ENCODE measurements at places on chromosomes 5 and 9. TPM values are rescaled to one million over a fixed set of nuclear protein-coding genes. Genes with fewer than 3 reads are reported as not detected.

DNA sequence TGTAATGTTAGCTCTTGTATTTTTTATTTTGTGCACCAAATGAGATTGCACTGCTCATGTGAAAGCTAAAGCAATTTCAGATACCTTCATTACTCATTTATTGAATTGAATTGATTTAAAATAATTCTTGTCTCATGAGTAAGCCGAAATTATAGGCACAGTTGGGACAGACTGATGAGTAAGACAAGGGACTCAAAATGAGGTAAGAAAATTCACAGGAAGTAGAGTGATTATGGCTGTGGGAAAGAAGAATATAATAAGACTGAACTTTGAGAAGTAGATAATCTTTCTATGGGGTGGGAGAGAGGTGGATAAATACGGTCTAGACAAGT is 51.1 kb downstream of the NUDT12 start:
- H3K4me1 ChIP-seq: no peaks in the 10 kb centered on the region
- H3K4me3 ChIP-seq: no peak overlapping the region
- no peak overlapping the region for H3K27ac ChIP-seq
- DNase-seq: no peak
- H3K27me3 ChIP-seq: no peaks in the 10 kb centered on the region

DNA sequence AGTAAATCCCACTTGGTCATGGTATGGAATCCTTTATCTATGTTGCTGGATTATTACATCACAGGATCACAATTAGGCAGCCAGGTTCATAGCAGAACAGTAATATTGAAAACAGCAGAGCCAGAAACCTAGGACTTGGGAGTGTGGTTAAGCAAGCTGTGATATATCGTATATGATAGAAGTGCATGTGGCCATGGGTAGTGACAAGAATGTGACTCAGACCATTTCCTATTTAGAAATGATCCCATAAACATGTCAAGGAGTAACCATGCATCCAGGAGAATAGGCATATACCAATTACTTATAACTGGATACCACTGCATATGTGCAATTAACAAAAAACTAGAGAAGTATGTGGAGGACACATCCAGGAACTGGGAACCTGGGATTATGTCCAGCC is 31.2 kb downstream of the AMBP start:
- no peak overlapping the region for H3K27ac ChIP-seq
- no peak for DNase-seq
- H3K27me3 ChIP-seq: no peaks in the 10 kb centered on the region
- no peaks in the 10 kb centered on the region for H3K4me1 ChIP-seq
- peaks cover 23% of the 10 kb centered on the region for H3K36me3 ChIP-seq

GRCh38 chr5:143462431-143462830 is 58.9 kb upstream of the NR3C1 start:
- no peak overlapping the region for H3K4me3 ChIP-seq
- no peak for DNase-seq
- H3K27me3 ChIP-seq: no peaks in the 10 kb centered on the region
- no peaks in the 10 kb centered on the region for H3K4me1 ChIP-seq
- H3K36me3 ChIP-seq: no peaks in the 10 kb centered on the region

DNA sequence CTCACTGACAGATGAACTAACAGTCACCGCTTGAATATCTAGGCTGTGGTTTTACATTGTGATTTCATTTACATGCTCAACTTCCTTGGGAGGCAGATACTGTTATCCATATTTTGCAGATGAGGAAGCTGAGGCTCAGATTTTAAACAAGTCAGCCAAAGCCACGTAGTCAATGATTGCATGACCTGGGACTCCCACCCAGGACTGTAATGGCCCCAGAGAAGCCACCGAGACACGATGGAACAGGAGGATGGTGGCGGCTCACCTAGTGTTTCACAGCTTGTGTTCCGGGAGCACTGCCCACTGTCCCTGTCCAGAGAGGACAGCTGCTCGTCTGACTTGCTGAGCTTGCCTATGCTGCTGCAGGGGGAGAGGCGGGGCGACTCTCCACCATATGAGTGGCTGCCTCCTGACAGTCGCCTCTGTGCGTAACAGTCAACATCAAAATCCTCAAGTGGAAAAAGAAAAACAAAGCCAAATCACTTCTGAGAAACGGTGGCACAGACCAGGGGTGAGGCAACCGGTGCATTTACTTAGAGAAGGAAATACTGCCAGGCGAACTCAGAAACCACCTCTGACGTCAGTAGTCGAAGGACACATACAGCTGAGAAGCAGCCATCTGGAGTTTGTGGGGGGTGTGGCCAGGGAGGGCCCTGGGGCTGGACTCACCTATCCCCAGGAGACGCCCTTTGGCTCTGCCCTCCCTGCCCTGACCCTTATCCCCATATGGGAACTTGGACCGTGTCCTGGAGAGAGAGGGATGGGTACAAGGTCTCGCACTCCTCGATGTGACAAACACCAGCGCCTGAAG is 82.5 kb downstream of the PRRT1B start:
- H3K36me3 ChIP-seq: no peaks in the 10 kb centered on the region
- H3K4me3 ChIP-seq: no peak overlapping the region
- H3K27me3 ChIP-seq: no peaks in the 10 kb centered on the region

Gene ALDH1A1
- total RNA-seq: 323 TPM

GRCh38 chr5:9391080-9391479 is 154.8 kb downstream of the SEMA5A start:
- H3K4me1 ChIP-seq: no peaks in the 10 kb centered on the region
- no peak overlapping the region for H3K27ac ChIP-seq
- H3K27me3 ChIP-seq: no peaks in the 10 kb centered on the region
- DNase-seq: no peak
- no peaks in the 10 kb centered on the region for H3K36me3 ChIP-seq

Gene ENTPD2
- total RNA-seq: not detected

Gene HAVCR1
- total RNA-seq: not detected

Gene TOPORS
- 29.4 TPM for total RNA-seq

- peaks cover 16% of the 10 kb centered on the region for H3K4me1 ChIP-seq
- DNase-seq: no peak
- no peaks in the 10 kb centered on the region for H3K27me3 ChIP-seq
Observed at GRCh38 chr5:157509093-157509492, 49.1 kb downstream of the NIPAL4 start.

- no peaks in the 10 kb centered on the region for H3K4me1 ChIP-seq
- H3K36me3 ChIP-seq: no peaks in the 10 kb centered on the region
- no peak overlapping the region for H3K4me3 ChIP-seq
- DNase-seq: no peak
- H3K27me3 ChIP-seq: no peaks in the 10 kb centered on the region
- no peak overlapping the region for H3K27ac ChIP-seq
Observed at GRCh38 chr9:91693226-91693625, 256.8 kb downstream of the ROR2 start.

DNA sequence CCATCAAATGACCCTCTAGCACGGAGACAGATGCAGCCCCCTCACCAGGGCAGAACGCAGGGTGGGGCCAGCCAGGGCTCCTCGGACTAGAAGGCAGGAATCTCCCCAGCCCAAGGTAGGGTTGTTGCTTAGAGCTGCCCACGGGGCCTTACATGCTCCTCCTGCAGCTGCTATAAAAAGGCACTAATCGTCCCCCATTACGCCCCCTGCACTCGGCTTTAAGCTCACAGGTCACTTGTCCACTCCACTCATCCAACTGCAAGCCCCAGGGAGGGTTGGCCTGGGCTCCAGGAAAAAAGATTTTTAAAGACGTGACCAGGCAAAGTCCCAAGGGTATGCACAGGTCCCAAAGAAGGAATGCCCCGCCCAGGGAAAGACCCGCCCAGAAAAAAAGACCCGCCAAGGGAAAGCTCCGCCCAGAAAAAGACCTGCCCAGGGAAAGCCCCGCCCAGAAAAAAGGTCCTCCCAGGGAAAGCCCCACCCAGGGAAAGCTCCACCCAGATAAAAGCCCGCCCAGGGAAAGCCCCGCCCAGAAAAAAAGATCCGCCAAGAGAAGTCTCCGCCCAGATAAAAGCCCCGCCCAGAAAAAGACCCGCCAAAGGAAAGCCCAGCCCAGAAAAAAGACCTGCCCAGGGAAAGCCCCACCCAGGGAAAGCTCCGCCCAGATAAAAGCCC is 11.1 kb downstream of the GRIN1 start:
- no peak overlapping the region for H3K27ac ChIP-seq
- H3K4me1 ChIP-seq: no peaks in the 10 kb centered on the region
- H3K4me3 ChIP-seq: no peak overlapping the region
- H3K36me3 ChIP-seq: no peaks in the 10 kb centered on the region

DNA sequence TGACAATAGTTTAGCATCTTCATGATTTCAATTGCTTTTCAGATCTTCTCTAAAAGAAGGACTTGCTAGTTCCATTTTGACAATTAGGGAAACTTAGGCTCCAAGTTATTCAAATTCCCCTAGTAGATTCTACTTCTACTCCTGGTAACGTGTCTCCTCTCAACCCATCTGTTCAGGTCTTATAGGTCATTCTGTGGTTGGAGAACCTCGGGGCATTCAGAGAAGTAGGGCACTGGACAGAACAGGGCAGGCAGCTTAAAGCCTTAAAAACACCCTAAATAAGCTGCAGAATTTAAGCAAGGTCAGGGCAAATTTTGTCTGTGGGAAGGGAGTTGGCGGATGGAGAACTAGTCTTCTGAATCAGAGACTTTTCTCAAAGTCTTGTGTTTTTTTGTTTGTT is 132.4 kb downstream of the TMEM174 start:
- H3K27ac ChIP-seq: no peak overlapping the region
- no peak overlapping the region for H3K4me3 ChIP-seq
- no peak for DNase-seq
- H3K27me3 ChIP-seq: peaks cover 25% of the 10 kb centered on the region
- H3K4me1 ChIP-seq: peaks cover 22% of the 10 kb centered on the region

Gene IFNA6
- not detected for total RNA-seq

DNA sequence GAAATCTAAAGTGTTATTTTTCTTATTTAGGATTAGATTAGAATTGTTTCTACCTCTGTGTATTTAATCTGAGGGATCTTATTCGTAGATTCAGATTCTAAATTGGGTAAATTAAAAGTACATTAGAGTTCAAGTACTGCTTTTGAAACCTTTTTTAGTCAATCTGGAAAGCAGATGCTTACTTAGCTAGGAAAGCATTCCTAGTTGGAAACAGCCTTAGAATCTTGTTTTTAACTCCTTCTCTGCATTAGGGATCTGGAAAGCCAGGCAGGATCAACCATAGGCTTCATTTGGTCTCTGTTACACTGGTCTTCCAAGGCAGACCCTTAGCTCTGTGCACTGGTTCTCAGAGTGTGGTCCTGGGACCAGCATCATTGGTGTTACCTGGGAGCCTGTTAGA is 247.4 kb downstream of the NR3C1 start:
- H3K4me3 ChIP-seq: no peak overlapping the region
- H3K36me3 ChIP-seq: no peaks in the 10 kb centered on the region
- peaks cover 16% of the 10 kb centered on the region for H3K4me1 ChIP-seq
- no peak overlapping the region for H3K27ac ChIP-seq
- no peaks in the 10 kb centered on the region for H3K27me3 ChIP-seq

Gene CCNB1
- 13.4 TPM for total RNA-seq

Gene NR2F1
- total RNA-seq: 35.7 TPM

- DNase-seq: no peak
- H3K27me3 ChIP-seq: no peaks in the 10 kb centered on the region
- no peak overlapping the region for H3K4me3 ChIP-seq
- no peaks in the 10 kb centered on the region for H3K36me3 ChIP-seq
- no peak overlapping the region for H3K27ac ChIP-seq
- peaks cover 23% of the 10 kb centered on the region for H3K4me1 ChIP-seq
Observed at GRCh38 chr5:93417490-93417889, 163.5 kb downstream of the NR2F1-AS1 start.

DNA sequence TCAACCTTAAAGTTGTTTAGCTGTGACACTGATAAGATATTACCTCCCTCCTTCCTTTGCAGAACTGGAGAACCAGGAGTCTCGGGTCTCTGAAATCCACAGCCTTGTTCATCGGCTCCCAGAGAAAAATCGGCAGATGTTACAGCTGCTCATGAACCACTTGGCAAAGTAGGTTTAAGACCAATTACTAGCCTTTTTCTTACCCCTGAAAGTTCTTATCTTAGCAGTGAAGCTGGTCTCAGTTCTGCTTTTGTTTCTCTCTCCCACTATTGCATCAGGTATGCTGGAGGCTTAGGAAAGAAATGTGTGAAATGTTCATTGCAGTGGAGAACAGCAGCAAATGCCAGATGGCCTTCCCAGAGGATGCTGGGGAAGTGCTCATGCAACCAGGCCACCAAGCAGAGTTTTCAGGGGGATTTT is 287.4 kb downstream of the ARHGAP26 start:
- no peak for DNase-seq
- no peaks in the 10 kb centered on the region for H3K27me3 ChIP-seq

- no peak overlapping the region for H3K27ac ChIP-seq
- H3K4me1 ChIP-seq: no peaks in the 10 kb centered on the region
- DNase-seq: no peak
- H3K36me3 ChIP-seq: no peaks in the 10 kb centered on the region
- no peak overlapping the region for H3K4me3 ChIP-seq
- H3K27me3 ChIP-seq: no peaks in the 10 kb centered on the region
Observed at GRCh38 chr5:60436518-60436917, 263.4 kb downstream of the DEPDC1B start.

- H3K27ac ChIP-seq: no peak overlapping the region
- no peak for DNase-seq
- H3K4me1 ChIP-seq: no peaks in the 10 kb centered on the region
- H3K4me3 ChIP-seq: no peak overlapping the region
Observed at GRCh38 chr9:89009546-89009840, 18.2 kb downstream of the S1PR3 start.

Data from thyroid gland (tissue), 4 donors.